T47D (cell line): ENCODE measurements at places on chromosomes 3 and 15.

GRCh38 chr15:68635141-68635540 lies 56.3 kb downstream of the CORO2B start:
- no peak for DNase-seq

DNA sequence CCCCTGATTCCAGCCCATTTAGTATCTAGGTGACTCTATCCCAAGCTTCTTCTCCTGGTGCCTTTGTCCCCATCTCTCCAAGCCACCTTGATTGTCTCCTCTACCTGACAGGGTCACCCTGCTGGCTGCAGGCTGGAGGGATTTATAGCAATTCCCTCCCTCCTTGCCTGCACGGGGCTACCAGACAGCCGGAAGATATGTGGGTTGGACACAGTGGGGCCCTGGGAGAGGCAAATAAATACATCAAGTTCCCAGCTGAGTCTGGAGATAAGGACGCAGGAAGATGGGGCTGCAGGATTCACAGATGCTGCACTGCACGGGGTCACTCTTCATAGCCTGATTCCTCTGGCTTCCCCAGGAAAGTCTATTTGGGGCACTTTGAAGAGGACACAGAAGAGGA lies 9.3 kb upstream of the ISLR2 start:
- DNase-seq: no peak

DNA sequence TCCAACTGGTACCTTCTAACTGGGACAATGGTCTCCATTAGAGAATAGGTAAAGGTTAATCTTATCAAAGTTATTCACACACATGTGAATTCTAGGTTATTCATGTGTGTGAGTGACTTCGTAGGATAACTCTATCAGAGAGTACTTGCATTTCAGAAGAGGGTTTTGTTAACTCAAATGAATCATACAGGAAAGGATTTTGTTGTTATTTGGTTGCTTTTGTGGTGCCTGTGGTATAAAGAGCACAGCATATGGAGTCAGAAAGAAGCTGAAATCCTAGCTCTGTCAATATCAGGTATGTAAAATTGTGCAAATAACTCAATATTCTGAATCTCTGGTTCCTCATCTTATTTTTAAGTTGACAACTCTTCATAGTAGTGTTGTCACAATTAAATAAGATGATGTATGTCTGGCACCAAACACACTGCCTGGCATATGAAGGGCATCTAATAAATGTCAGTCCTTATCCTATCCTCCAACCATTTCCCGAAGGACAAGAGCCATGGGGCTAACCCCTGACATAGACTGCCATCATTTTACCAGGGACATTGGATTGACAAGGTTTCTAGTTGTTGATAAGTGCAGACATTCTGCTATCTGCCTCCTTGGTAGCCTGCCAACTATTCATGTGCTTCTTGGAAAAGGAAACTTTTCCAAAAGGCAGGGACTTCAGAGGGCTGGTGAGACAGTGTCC lies 48.7 kb upstream of the CMSS1 start:
- no peak for DNase-seq

DNA sequence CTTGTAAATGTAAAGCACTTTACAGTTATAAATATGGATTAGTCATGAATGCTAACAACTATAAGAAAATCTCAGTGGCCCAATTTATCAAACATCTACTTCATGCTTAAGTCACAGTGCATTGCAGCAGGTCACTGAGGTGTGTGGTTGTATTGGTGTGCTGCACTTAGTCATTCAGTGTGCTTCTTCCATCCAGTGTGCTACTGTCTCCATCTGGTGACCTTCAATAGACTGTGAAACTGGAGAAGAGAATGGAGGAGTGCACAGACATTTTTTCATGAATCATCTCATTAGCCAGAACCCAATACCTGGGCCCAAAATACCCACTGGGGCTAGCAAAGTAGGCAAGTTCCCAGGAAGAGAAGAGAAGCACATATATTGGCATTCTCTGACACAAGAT lies 199.6 kb downstream of the SHOX2 start:
- DNase-seq: peak; percentile 10

DNA sequence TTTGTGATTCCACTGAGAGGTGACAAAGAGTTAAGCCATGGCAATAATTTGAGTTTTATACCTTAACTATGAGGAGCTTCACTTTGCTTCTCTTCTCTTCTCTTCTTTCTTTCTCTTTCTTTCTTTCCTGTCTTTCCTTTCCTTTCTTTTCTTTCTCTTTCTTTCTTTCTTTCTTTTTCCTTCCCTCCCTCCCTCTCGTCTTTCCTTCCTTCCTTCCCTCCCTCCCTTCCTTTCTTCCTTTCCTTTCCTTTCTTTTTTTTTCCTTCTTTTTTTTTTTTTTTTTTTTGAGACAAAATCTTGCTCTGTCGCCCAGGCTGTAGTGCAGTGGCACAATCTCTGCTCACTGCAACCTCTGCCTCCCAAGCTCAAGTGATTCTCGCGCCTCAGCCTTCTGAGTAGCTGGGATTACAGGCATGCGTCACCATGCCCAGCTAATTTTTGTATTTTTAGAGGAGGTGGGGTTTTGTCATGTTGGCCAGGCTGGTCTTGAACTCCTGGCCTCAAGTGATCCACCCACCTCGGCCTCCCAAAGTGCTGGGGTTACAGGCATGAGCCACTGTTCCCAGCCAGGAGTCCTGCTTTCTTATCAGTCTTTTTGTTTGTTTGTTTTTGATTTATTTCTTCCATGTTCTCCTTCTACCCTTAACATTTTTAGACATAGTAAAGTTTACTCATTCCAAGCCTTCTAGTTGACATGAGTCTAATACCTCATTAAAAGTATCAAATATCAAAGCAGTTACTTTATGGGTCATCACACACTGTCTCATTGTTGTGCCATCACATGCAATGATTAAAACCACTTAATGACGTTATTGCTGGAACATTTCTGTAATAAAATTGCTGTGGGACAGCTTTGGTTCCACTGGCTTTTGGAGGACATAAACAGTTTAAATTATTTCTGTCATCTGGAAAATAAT lies 29.9 kb downstream of the SLC49A4 start:
- DNase-seq: no peak

DNA sequence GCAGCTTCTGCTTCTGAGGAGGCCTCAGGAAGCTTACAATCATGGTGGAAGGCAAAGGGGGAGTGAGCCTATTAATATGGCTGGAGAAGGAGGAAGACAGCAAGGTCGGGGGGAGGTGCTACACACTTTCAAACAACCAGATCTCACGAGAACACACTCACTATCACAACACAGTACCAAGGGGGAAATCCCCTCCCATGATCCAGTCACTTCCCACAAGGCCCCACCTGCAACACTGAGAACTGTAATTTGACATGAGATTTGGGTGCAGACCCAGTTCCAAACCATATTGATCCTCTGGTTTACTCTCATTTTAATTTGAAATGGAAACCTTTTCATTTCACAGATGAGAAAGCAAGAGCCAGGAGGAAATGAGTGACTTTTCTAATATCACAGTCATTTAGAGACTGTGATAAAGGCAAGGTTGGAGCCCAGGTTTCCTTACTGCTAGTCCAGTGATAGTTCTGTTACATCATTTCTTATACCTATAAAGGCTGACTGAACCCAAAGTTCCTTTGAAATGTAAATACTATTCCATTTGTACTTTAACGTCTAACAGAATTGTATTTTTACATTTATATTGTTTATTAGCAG lies 105.8 kb upstream of the GAP43 start:
- no peak for DNase-seq

DNA sequence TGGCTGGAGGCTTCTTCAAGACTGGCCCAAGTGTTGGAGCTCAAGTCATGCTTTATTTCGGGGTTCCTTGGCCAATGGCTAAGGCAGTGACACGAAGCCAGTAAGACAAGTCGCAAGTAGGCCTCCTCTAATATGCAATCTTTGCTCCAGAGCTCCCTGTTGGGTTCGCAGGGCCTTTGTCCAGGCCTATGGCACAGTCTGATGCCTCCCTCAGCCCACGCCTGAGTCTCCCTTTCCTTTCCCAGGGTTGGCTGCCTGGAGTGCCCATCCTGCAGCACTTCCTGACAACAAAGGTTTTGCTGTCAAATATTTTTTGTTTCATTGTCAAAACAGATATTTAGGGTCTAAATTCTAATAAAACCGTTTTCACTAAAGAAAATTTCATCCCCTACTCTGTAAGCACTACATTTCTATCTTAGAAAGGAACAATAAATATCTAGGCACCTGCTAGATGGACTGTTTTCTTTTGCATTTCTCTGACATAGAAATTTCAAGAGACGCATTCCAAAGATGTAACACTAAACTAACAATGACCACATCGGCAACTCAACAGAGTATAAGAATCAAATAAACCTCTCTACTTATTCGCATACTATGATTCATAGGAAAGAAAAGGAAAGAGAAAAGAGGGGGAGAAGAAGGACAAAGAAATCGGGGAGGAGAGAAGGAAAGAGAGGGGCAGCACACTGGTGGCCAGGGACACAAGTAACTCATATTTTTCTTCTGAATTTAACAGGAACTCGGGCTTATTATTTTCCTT lies 393.1 kb upstream of the ATP11B start:
- no peak for DNase-seq

GRCh38 chr15:65641768-65642475 lies 20.2 kb downstream of the SLC24A1 start:
- DNase-seq: no peak

- DNase-seq: no peak
Measured at GRCh38 chr3:189049458-189050236, 122.1 kb upstream of the TPRG1 start.

- no peak for DNase-seq
Measured at GRCh38 chr15:87962428-87962827, 294.1 kb downstream of the NTRK3 start.

GRCh38 chr15:68256675-68257450 lies 20.7 kb upstream of the FEM1B start:
- DNase-seq: peak; percentile 60

- no peak for DNase-seq
Measured at GRCh38 chr15:89244574-89244903, 760 bp downstream of the FANCI start.

GRCh38 chr3:172553526-172554252 lies 30.5 kb upstream of the TNFSF10 start:
- no peak for DNase-seq

DNA sequence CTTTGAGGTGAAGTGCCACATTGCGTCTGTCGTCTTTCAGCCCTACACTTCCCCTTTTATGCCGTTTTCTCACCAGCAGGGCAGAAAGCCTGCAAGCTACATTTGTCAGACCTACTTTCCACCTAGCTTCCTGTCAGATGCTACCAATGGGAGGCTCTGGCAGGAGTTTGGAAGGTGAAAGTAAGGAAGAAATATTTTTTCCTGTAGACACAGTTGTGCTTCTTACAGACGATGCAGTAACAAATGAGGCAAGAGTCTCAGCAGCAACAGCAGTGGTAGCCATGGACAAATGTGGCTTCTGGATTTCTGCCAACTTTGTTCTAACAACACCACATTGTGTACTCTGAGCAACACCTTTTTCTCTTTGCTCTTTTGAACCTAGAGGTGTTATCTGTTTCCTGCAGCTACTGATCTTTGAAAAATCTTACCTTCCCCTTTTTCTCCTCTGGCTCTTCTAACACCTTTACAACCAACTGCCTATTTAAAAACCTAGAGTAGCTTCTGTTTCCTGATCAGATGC lies 70.6 kb upstream of the STT3B start:
- DNase-seq: peak; percentile 15

- DNase-seq: no peak
Measured at GRCh38 chr3:3600665-3601340, 198.4 kb upstream of the LRRN1 start.

- DNase-seq: no peak
Measured at GRCh38 chr15:43118829-43119228, 13.0 kb upstream of the UBR1 start.

GRCh38 chr3:123741041-123741511 lies 143.1 kb downstream of the MYLK start:
- DNase-seq: no peak

DNA sequence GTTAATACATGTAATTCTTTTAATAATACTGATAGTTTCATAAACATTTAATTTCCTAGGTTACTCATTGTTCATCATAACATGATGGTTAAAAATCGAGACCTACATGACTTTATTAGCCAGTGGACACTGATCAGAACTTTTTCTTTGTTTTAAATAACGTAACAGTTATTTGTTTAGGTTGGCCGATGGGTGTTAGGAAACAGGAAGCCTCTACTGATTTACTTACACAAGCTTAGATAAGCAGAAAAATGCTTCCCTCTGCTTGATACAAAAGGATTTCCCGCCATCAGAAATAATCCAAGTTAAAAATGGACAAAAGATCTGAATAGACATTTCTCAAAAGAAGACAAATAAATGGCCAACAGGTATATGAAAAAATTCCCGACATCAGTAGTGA lies 16.6 kb upstream of the APH1B start:
- no peak for DNase-seq

GRCh38 chr3:107990433-107990832 lies 100.4 kb downstream of the CD47 start:
- no peak for DNase-seq

DNA sequence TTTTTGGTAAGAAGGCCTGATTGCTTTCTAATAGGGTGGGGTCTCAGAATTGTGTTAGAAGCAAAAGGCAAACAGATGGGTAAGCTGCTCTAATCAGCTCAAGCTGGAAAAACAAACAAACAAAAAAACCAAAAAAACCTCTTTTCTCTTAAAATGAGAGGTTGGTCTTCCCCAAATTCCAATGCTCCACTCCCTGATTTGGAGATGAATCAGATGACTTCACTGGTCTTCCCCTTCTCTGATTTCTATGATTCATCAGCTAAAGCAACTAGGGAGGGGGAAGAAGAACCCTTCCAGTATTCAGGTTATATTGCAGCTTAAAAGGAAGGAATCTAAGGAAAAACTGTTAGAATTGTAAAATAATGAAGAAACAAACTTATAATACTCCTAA lies 9.6 kb upstream of the ANXA2 start:
- no peak for DNase-seq

- DNase-seq: no peak
Measured at GRCh38 chr3:194787650-194788049, 102.0 kb downstream of the FAM43A start.
